ENCODE measurements at places on chromosomes 7 and 10.

DNA sequence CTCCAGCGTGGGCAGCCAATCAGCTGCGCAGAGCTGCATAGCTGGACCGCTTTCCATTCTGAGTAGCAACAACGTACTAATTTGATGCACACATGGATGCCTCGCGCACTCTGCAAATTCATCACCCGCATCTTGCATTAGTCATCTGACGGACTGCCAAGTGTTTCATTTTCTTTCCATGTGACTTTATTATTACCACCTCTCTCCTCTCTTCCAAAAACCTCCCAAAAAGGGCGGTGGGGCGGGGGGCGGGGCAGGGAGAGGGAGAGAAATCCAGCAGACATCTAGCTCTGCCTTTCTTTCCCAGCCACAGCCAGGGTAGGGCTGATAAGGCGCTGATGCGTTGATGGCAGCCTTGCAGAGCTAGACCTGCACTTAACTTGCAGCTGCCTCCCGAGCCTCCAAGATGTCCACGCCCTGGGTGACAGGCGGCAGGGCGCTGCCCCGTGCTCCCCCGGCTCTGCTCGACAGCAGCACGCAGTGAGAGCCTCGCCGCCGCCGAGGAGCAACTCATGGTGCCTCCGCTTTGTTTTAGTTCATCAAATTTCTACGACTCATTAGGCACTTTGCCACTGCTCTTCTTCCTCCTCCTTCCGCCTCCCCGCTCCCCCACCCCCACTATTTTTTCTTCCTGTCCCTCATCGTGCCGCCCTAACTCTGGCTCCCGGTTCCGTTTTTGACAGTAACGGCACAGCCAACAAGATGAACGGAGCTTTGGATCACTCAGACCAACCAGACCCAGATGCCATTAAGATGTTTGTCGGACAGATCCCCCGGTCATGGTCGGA lies 147.3 kb downstream of the CELF2 start:
- no peak for DNase-seq

- DNase-seq, result no peak
Observed at GRCh38 chr10:12974078-12974477, 27.4 kb downstream of the CCDC3 start.

DNA sequence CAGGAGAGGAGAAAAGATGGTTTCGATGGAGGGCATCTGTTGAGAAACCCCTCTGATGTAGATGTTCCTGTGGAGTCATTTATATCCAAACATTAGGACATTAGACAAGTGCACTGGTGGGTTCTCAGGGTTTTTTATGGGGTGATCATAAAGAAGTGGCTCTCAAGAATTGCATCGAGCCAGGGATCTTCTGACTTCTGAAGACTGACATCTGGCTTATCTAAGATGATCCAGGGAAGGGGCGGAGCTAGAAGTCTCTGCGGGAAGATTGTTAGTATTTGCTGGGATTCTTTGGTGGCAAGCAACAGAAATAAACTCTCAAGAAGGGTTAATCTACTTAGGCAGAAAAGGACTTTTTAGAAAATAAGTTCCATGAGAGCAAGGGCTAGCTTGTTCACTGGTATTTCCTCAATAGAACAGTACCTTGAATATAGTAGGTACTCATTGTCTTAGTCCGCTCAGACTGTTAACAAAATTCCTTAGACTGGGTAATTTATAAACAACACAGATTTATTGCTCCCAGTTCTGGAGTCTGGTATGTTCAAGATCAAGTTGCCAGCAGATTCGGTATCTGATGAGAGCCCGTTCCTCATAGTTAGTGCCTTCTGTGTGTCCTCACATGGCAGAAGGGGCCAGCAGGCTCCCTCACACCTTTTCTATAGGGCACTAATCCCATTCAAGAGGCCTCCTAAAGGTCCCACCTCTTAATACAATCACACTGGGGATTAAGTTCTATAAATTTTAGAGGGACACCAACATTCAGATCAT lies 28.5 kb upstream of the SYPL1 start:
- no peak for DNase-seq

DNA sequence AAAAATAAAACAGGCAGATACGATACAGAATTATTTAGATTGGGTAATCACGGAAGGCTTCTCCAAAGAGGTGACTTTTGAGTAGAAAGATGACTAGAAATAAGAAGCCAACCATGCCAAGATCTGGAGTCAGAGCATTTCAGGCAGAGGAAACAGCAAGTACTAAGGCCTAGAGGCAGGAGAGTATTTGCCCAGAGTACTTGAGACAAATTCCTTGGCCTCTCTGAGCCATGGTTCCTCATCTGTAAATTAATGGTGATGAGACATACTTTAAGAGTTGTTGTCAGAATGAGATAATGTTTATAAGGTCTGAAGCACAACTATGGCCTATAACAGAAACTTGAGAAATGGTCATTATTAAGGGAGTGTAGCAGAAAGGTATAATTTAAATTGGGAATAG lies 15.8 kb upstream of the GPR37 start:
- no peak for DNase-seq

Data from HuH-7.5 (cell line).